ENCODE measurements at places on chromosomes 2 and 18.

- no peak for DNase-seq
Measured at GRCh38 chr2:96256611-96257113, 9.1 kb downstream of the TMEM127 start.

DNA sequence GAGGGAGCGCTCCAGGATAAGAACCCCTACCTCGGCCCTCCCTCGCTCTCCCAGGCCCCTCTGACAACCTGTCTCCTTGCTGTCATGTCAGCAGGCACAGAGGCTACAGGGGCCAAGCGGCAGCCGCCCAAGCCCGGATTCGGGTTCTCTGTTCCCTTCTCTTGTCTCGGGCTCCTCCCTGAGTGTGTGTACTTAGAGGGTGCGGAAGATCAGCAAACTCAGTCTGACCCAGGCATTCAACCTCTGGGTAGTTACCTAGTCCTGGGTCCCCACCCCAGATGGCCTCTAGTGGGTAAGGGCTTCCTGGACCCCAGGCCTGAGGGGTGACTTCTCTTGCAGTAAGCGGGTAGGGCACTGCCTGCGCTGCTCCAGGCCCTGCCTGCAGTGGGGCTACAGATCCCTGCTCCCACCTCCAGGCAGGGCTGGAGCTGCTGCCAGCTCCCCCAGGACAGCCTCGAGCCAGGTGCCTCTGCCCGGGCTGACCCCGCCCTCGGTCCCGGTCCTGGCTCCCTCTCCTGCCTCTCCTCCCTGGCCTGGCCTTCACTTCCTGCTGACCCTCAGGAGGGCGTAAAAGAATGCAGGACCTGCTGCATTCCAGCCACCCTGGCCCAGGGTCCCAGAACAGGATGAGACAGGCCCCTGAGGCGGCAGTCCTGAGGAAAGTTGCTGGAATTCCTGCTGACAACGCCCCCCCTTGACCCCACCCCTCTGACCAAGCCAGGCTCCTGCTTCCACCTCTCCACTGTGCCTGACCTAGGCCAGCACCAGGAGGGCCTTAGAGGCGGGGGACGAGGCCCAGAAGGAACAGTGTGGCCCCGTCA, 22.0 kb downstream of the GPC1 start:
- no peak for DNase-seq

- DNase-seq, result no peak
Measured at GRCh38 chr2:9815844-9816279, 27.4 kb upstream of the TAF1B start.

GRCh38 chr2:181393472-181393871, 63.7 kb upstream of the ITGA4 start:
- no peak for DNase-seq

DNA sequence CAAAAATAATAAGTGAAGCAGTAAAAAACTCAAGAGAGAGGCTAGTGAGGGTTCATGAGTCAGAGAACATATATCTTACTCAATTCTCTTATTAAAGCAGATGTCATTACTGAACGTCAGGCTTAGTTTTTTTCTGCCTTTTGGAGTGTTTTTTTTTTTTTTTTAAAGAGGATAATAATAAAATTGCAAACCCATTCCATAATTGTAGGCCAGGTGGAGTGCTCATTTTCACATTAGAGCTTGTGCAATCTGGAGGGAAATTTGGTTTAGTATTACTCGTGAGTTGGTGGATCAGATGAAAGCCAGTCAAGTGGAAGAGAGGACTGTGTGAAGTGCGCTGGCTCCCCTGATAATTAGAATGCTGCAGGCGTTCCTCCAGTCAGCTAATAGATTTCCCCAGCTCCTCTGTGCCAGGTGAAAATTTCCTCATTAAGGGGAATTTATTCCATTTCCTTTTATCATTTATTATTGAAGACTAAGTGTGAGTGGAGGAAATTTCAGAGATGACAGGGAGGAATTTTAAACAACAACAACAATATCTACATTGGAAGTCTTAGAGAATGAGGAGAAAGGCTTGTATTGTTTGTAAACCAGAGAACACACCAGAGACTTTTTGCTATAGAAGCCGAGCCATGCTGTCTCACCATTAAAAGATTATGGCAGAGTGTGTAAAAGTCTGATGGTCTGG, 74.6 kb downstream of the CPS1 start:
- peak; percentile 83 for DNase-seq

DNA sequence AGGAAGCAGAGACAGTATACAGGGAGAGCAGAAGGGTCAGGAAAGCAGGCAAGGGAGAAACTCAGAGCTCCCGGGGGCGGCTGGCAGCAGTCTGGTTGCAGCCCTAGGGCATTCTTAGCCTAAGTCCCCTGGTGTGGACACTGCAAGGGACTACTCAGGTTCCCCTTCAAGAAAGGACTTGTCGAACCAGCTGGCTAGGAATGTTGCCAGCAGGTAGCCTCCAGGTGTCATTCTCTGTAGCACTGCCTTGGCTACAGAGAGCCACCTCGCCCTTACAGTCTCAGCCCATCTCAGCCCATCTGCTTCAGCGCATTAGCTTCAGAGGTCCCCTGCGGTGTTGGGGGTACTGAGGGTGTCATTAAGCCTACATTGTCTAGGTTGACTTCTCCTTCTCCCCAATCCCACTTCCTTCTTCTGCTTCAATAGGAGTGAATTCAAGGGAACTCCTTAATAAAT, 11.3 kb upstream of the TMSB10 start:
- DNase-seq, result peak; percentile 80

Measured in NCI-H524 (cell line).